ENCODE measurements at places on chromosomes 2 and 18.

GRCh38 chr2:53448086-53448485, 319.5 kb upstream of the CHAC2 start:
- DNase-seq, result no peak

DNA sequence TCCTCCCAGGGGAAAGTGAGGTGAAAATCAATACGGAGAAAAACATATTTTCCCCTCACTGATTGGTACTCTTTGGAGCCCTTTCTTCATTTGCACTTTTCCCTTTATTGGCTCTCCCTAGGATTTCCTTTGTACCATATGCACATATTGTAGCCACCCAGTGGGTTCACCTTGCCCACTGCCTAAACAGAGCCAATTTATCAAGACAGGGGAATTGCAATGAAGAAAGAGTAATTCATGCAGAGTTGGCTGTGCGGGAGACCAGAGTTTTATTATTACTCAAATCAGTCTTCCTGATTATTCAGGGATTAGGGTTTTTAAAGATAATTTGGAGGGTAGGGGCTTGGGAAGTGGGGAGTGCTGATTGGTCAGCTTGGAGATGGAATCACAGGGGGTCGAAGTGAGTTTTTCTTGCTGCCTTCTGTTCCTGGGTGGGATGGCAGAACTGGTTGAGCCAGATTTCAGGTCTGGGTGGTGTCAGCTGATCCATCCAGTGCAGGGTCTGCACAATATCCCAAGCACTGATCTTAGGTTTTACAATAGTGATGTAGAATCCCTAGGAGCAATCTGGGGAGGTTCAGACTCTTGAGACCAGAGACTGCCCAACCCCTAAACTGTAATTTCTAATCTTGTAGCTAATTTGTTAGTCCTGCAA, 15.1 kb upstream of the KCNE4 start:
- DNase-seq, result no peak

- DNase-seq, result no peak
Measured at GRCh38 chr2:178924817-178925216, 117.6 kb upstream of the TTN start.

DNA sequence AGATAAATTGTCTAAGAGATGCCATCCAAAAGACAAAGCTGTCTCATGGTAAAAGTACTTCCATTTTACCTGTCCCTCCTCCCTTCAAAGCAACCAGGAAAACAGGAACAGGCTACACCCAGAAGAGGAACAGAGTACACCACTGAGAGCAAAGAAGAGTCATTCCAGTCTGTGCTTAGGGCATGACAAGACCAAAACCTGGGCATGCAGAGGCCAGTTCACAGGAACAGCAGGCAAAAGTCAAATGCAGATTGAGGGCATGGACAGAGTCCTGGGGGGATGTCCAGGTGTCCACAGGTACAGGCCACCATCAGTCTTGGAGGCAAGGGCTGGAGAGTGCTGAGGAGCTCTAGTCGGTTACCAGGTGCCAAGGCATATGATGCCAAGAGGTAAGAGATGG, 23.7 kb downstream of the PLEK start:
- DNase-seq, result no peak

DNA sequence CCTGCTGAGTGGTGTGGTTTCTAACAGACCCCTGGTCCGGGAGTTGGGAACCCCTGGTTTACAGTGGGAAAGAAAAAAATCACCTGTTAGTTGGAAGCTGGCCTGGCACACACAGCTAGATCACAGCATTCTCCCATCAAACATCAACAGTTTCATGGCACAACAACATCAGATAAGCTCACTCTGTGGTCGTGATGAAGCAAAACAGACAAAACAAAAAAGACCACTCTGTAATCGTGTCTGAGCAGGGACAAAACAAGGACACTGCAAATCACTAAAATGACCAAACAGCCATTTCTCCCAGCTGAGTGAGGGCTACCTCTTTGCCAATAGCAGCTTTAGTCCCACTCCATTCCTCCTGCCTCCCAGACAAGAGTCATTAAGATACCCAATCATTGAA, 9.0 kb upstream of the IMPACT start:
- DNase-seq, result no peak

GRCh38 chr2:38156436-38156835, 80.5 kb upstream of the CYP1B1 start:
- DNase-seq, result no peak

DNA sequence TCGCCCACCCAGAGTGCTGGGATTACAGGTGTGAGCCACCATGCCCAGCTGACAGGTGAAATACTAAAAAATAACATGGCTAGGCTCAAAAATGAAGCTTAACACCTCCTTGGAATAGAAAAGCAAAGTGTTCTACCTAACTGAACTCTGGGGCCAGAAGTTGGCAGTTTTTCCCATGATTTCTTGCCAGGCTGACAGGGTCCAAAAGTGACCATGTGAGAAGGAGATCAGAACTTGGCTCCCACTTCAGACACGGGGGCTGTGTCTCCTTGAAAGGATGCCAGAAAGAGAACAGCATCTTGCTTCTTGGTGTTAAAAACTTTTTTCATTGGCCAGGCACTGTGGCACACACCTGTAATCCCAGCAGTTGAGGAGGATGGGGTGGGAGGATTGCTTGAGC, 47.0 kb downstream of the BMPR2 start:
- DNase-seq, result no peak

GRCh38 chr2:212311807-212312404, 226.7 kb downstream of the ERBB4 start:
- DNase-seq, result no peak

GRCh38 chr2:54541995-54542394, 85.9 kb downstream of the SPTBN1 start:
- no peak for DNase-seq

DNA sequence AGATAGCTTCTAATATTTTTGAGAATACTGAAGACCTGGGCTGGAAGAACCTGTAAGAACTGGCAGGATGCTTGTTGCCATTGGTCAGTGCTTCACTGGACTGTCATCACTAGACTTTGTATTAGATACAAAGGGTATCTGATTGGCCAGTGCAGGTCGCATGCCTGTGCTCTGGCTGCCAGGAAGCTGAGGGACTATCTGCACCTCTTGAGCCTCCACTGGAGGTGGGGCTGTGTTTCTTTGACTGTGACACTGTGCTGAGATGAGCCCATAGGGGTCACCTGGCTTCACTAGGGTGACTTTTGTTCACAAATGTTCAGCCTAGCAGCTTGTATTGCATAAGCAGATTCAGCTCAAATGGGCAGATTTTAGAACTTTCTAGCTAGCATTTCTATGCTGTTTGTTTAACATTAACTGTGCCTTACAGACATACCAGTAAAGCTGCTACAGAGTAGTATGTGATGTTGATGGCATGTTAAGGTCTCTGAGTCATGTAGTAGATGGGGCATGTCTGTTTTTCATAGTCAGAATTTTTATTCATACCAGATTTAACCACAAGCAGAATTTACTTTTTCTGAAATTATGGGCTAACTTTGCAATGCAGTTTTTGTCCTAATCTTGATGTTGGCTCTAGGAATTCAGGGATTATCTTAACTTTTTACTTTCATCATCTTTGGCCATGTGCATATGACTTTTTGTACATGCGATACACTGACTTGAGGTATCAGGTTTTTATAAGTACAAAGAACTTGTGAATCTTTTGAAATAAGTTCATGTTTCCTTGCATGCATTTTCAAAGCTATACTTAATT, 56.1 kb downstream of the RHBDD1 start:
- DNase-seq, result no peak

GRCh38 chr2:205761421-205761820, 79.1 kb downstream of the NRP2 start:
- DNase-seq, result no peak
